ENCODE measurements at places on chromosomes 11 and 22. TPM values are rescaled to one million over a fixed set of nuclear protein-coding genes. Genes with fewer than 3 reads are reported as not detected.

RHOD gene
- 26.0 TPM for total RNA-seq

PACSIN3 gene
- total RNA-seq = 8.3 TPM

MMP1 gene
- 3,905 TPM for total RNA-seq

SCGB1A1 gene
- not detected for total RNA-seq

KRTAP5-10 gene
- not detected for total RNA-seq

RTN4R gene
- total RNA-seq = 0.69 TPM
